GM12864 (cell line): ENCODE measurements at places on chromosomes 7 and 10.

DNA sequence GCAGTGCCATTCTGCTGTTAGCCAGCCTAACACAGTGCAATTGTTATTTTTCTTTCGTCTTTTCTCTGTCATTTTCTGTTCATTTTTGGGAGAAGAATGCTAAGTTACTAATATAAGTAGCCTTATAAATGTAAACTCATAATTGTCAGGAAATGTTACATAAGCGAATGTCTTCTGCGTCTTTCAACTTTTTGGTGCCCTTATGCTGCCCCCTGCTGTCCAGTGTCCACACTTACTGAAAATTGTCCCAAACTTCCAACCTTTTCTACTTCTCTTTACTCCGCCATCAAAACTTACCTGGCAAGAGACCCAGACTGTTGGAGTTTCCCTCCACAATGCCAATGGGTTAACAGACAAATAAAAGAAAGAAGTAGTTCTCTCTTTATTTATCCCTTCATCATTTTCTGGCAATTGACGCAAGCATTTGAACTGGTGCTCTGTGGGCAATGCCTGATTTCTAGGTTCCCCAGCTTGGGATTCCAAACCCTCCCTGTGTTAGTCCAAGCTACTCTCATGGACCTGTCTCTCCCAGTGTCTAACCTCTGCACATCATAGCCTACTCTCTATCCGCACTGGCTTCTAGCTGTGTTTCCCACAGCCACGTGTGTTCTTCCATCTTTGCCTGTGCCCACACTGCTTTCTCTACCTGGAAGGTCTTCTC lies 21.0 kb upstream of the EPC1 start:
- peak; percentile 57 for DNase-seq

DNA sequence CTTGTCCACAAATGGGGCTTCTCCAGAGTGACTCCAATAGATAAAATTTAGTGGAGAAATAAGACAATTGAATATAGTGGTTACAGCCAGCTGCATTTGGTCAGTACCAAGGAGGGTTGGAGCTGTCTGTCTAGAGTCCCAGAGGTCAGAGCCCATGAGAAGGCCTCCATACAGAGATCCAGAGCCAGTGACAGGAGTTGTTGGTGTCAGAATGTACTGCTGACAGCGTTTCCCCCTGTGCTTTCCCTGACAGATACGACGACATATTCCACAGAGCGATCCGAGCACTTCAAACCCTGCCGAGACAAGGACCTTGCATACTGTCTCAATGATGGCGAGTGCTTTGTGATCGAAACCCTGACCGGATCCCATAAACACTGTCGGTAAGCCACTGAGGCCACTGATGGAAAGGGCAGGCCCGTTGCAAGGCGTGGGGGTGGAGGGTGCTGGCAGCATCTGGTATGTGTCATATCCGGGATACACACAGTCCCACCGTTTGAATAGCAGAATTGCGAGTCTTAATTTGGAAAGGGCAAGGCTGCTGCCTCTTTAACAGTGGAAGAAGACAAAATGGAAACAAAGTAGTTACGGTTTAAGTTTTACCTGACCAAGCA lies 483.6 kb downstream of the NRG3 start:
- no peak for DNase-seq

DNA sequence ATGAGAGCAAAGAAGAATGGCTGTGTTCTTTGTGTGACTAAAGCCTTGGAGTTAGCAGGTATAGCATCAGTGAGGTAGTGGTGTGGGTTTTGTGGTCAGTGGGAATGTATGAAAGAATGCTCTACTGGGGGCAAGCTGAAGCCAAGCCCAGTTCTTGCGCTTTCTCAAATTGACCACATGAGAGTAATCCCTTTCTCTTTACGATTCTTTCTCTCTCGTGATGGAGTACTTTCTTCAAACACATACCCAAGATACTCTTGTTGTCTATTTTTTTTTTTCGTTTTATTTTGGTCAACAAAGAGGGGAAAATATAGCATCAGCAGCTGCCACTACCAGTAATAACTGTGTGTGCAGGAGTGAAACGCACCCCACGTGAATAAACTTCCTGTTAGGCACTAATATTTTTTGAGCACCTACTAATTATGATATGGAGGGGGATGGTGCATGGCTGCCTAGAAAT lies 8.4 kb upstream of the PANK1 start:
- DNase-seq, result no peak

DNA sequence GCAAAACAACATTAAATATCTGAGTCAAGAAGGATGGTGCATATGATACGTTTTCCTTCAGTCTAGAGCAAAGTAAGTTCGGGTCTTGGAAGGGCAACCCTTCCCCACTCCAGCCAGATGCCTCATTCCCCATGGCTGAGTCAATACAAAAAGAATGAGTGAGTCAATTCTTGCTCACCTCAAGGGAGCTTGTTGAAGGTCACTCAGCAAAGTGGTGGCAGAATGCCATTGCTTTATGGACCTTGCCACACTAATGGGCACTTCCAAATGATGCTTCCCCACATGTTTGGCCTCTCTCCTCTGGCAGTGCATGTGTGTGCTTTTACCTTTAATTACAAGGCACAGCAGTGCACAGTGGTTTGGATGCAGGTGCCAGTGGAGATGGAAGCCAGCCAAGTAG lies 296.5 kb downstream of the SORCS3 start:
- DNase-seq, result no peak

DNA sequence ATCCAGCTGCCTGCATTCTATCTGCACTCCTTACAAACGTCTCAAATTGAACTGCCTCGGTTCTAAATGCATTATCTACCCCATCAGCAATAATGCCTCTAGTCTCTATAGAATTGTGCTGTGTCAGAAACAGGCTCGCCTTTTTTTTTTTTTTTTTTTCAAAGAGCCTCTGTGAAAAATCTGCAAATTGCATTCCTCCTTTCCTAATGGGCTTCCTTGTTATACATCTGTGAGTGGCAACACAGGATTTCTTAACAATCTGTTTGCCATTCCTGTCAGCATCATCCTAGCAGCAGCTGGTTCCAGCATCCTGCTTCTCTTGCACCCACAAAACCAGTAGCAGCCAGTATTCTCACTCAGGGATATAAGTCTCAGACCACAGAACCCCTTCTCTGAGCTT lies 413.5 kb upstream of the SEMA3D start:
- DNase-seq, result no peak
